ENCODE measurements at places on chromosomes 6 and 20.

- DNase-seq = peak; percentile 44
These were observed 1.2 kb upstream of the C6orf62 start for GRCh38 chr6:24720131-24720603.

- no peak for DNase-seq
These were observed 13.3 kb downstream of the SUPT3H start for GRCh38 chr6:45364466-45364865.

DNA sequence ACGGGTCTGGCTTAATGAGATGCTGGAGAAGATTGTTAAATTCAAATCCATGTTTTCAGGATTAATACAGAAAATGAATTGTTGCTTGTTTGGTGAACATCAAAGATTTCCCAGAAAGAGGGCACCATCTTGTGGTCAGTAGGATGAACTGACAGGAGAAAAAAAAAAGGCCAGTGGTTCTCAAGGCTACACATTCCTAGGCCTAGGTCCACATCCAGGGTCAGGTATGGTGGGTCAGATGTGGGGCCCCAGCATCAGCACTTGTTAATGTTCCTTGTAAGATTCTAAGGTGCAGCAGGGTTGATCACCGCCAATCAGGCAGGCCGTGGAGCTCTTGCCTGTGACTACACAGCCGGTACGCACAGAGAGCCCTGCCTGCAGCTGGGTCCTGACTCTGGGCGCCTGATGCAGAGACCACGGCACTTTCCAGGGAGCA, 34.0 kb upstream of the FOXO3 start:
- peak; percentile 44 for DNase-seq

DNA sequence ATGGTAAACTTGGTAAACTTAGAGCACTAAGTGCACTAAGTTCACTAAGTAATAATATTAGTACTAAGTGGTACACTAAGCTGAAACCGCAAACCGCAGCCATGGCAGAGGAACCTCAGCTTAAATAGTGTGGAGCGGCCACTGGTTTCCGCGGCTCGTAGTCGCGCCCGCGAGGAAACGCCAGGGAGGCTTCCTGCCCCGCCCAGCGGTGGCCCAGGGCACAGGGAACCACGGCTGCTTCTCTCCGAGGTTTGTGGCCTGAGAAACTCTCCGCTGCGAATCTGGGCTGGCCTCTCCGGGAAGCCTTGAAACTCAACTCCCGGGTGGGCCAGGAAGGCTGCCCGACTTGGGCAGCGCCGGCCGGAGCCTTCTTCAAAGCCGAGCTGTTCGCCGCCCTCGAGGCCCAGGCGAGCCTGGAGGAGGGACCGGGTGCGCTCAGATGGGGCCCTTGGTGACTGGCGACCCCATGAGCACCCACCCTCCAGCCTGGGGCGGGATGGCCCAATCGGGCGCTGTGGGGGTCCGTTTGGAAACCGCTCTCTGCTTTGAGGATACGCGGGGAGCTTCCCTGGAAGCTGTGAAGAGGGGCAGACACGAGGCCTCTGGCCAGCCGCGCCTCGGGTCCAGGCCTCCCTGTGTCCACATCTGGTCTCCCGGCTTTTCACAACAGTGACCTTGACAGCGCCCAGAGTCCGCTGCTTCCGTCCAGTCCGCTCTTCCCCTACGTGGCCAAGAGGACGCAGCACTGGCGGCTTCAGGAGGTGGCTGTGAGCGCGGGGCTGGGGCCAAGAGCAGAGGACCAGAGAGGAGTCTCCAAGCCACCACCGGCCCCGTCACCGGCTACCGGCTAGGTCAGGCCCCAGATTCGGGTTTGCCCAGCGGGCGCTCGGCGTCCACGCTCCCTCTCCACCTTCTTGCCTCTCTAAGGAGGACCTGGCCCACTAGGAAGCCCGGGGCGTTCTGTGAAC, 25.4 kb upstream of the HLA-E start:
- peak; percentile 40 for DNase-seq

GRCh38 chr20:63617092-63617875, 9.6 kb downstream of the GMEB2 start:
- DNase-seq = no peak

DNA sequence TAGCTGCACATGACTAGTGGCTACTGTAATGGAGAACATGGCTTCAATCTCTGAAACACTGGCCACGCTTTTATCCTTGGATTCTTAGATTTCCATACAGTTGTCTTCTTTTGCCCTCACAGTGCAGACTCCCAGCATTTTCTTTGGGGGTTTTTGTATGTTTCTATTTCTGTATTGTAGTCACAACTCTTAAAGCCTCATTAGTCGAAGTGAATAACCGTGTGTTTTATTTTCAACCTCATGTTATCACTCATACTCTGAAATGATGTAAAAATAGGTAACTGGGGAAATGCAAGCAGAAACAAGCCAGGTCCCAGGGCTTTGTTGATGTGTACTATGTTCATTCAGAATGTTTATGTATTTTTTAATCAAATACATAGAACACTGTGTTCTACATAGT, 162.9 kb downstream of the JARID2 start:
- no peak for DNase-seq

DNA sequence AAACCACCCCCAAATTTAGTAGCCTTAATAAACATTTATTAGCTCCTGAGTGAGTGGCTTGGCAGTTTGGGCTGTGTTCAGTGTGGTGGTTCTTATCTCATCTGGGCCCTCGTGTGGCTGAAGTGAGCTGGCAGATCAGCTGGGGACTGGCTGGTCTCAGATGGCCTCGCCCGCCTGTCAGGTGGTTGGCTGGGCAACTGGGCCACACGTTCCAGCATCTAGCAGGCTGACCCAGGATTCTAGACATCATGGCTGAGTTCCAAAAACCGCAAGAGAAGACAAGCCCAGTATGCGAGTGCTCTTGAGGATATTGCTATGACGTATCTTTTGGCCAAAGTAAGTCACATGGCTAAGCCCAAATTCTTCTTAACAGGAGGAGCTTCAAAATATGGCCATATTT, 28.9 kb downstream of the EIF2S2 start:
- peak; percentile 91 for DNase-seq

DNA sequence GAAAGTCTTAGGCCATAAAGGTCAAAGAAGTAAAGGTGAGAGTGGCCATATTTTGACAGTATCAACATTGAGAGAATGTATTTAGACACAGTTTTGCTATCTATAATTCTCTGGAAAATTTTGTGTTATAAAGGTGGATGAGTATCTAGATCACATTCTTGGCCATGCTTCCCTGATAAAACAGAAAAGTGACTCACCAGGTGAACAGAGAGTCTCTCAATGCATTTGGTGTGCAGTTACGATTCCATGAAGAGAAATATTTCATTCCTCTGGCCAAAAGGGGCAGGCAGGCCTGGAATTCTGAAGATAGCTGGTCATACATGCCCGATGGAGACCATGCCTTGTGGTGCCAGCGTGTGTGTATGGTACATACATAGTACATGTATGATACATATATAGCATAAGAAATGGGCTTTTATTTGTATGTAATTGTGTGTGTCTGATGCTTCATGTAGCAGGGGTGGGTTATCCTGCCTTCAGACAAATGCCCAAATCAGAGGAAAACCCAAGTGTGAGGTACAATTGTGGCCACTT, 164.0 kb downstream of the SOBP start:
- no peak for DNase-seq

DNA sequence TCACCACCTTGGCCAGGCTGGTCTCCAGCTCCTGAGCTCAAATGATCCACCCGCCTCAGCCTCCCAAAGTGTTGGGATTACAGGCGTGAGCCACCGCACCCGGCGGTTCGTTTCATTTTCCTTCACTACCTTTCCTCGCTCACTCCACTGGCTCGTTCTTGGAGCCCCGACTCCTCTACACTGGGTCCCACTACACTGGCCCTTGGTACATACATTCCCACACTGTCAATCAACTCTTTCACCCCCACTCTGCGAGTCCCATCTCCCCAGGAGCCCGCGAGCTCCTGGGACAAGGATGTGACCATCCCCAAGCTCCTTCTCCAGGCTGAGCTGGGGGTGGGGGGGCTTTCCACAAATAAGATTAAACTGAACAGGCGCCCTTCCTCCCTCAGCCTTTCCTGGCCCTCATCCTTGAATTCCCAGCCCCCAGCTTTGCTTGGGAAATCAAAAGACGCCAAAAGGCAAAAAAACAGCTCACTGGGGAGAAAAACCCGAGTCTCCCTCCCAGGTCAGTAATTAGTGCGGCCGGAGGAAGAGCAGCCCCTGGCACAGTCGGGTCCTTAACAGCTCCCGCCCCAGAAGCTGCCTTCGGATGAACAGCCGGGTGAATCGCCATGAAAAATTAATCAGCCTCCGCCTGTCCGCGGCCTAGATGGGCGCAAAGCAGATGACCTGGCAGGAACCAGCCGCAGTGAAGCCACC, 42.8 kb upstream of the LY86 start:
- DNase-seq = no peak

- DNase-seq = no peak
These were observed 3.3 kb upstream of the E2F1 start for GRCh38 chr20:33689493-33689892.

DNA sequence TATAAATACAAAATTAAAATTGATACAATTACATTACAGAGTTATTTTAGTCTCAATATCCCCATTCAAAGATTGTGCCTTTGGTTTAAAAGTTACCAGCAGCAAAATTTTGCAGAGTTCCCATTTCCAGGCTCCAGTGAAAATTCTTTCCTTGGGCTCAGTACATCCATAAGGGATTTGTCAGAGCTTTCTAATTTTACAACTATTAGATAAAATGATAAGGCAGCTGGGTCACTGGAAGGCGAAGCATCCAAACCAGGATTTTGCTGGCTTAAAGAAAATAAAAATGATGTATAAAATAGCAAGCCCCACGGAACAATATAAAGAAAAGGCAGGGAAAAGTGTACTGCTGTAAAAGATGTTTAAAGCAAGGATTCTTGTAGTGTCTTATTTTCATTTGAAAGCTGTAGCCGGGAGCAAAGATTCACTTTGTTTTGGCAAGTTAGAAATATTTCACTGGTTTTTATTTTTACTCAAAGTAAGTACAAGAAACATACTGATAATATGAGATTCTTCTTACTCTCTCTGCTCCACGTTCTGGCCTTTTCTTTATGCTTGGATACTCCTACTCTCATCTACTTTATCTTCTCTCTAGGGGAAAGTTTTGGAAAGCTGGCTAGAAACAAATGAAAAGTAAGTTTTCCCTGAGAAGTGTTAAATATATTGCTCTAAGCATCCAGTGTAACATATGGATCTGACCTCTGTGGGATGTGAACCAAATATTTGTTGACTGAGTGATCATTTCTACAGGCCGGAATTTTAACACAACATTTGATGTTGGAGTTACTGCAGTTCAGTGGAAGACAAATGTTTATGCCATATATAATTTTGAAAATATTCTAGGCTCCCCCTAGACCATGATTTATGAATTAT, 488.4 kb downstream of the PHF3 start:
- DNase-seq = no peak

GRCh38 chr6:14500809-14501208, 383.2 kb downstream of the CD83 start:
- DNase-seq = no peak

DNA sequence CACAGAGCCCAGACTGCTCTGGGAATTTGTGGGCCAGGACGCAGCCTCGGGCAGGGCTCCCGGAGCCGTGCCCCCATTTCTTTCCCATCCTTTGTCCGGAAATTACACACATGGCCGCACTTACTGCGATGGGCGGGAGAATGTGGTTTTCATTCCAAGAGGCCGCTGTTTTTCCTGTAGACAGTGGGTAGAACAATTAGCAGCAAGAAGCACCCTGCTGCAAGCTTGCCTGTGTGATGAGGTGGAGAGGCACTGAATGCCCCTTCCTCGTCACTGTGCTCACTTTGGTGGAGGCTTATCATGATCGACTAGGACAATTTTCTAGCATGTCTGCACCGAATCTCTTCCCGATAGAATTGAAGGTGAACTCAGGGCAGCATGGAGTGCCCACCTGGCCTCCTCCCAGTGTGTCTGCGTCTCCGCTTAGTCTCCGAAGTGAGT, 102.8 kb downstream of the DACT2 start:
- DNase-seq = peak; percentile 21

DNA sequence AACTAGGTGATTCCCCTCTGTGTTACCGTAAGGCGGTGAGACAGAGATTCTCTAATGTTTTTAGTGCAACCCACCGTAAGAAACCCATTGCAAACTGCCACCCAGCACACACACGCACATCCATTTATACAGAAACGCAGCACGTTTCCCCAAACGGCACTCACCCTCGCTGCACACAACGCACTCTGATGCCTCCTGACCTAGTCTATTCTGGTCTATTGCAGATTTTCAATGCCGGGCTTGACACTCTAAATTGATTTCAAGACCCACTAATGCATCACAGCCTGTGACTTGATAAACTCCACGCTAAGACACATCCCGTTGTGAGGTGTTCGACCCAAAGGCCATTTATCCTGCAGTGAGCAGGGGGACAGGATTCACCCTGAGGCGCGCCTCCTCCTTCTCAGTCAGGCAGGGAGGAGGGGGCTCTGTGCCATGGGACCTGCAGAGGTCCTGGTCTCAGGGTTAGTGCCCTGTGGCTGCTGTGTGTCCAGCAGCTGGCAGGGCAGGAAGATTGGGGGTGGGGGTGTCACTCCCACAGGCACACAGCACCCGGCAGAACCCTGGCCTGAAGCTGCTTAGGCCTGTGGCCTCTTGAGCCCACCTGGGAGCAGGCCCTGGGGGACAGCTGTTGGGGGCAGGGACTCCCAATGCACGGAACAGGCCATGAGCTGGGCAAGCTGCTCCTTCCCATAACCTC, 335.6 kb downstream of the PREX1 start:
- DNase-seq = no peak

GRCh38 chr6:128491100-128491581, 29.3 kb downstream of the PTPRK start:
- no peak for DNase-seq

- no peak for DNase-seq
These were observed 163.6 kb downstream of the LAMA2 start for GRCh38 chr6:129046526-129046925.

DNA sequence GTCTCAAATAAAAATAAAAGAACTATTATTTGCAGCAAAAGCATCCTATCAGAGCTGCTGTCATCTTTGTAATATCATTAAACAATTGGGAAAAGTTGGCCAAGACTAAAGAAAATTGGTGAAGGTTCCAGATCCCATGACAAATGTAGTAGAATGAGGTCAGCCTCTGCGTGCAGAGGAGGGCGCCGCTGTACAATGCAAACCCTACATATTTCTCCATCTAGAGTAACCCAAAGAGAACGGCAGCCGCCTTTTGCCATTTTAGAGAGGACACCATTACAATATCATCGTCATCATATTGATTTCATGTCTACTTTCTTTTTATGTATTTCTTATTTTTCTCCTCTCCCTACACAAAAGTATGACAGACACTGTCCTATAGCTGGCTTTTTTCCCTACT, 59.5 kb downstream of the ZMYND8 start:
- DNase-seq = no peak

DNA sequence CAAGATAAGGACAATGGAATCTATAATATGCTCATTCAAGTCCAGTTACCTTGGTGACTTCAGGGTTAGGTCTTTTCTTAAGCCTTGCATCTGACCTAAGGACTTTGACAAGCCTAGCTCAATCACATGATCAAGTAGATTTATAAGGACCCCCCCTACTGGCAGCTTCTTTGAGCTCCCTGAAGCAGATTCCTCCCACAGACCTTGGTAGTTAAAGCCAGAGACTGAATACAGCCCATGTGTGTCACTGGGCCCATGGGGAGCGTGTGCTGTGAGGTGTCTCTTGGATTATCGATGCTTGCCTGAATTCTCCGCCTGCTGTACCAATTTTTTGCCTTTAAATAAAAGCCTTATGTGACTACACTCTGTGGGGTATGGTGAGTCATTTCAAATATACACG, 372.7 kb upstream of the RGS17 start:
- DNase-seq = no peak

All from HT1080 (cell line).